ENCODE measurements at places on chromosomes 7 and 10.

GRCh38 chr10:29839826-29840515, 205.2 kb upstream of the SVIL start:
- DNase-seq = no peak
- no peaks in the 10 kb centered on the region for H3K4me1 ChIP-seq
- no peak overlapping the region for H3K4me3 ChIP-seq
- no peaks in the 10 kb centered on the region for H3K27me3 ChIP-seq

- no peaks in the 10 kb centered on the region for H3K27me3 ChIP-seq
- no peaks in the 10 kb centered on the region for H3K36me3 ChIP-seq
- DNase-seq = no peak
- H3K4me1 ChIP-seq = no peaks in the 10 kb centered on the region
Measured at GRCh38 chr7:109402107-109402506, 832.4 kb downstream of the DNAJB9 start.

DNA sequence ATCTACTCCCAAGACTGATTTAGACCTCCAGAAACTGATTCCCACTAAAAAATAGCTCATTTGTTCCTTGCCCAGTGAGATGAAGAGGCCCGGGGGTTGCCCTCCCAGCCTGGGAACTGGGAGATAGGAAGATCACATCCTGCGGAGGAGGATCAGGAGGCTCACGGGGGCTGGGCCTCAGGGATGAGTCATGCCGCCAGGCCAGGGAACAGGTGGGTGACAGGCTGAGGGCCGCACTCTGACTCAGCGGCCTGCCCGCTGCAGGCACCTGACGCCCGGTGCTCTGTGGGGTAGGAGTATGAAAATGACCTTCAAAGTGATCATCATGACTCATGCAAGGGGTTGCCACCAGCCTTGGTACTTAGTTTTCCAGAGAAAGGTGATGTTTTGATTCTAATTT, 104.5 kb upstream of the ZPBP start:
- no peak overlapping the region for H3K27ac ChIP-seq
- no peaks in the 10 kb centered on the region for H3K4me1 ChIP-seq
- no peaks in the 10 kb centered on the region for H3K36me3 ChIP-seq
- no peaks in the 10 kb centered on the region for H3K27me3 ChIP-seq
- DNase-seq = no peak
- no peak overlapping the region for H3K4me3 ChIP-seq

DNA sequence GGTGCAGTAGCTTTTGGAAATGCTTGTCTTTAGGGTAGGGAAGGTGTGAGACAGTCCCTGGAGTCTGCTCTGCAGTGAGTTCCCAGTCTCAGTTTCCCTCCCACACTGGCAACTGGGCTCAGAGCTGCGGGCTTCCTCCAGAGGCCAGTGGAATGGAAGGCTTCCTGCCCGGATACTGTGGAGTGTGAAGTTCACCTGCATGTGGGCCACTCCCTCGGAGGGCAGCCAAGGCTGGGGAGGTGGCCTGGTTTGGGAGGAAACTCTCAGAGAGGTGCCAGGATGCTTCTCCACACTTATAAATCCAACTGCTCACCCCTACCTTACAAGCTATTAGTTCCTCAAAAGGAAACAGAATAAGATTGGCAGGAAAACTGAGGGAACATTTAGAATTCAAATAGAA, 18.1 kb upstream of the UBE2H start:
- H3K4me3 ChIP-seq = no peak overlapping the region
- H3K4me1 ChIP-seq = no peaks in the 10 kb centered on the region
- no peak overlapping the region for H3K27ac ChIP-seq
- no peaks in the 10 kb centered on the region for H3K27me3 ChIP-seq
